Natural killer cell treated with Interleukin-12 subunit alpha and Interleukin-12 subunit beta and Interleukin-15 and Interleukin-18, amount 100 ng/mL, for 72 hours (primary cell): ENCODE measurements at places on chromosomes 2 and 18. TPM values are rescaled to one million over a fixed set of nuclear protein-coding genes. Genes with fewer than 3 reads are reported as not detected.

- H3K4me3 ChIP-seq: no peak overlapping the region
- H3K36me3 ChIP-seq: peaks cover 7% of the 10 kb centered on the region
- no peak for DNase-seq
- peaks cover 15% of the 10 kb centered on the region for H3K4me1 ChIP-seq
Observed at GRCh38 chr2:200314976-200315567, 8.6 kb downstream of the SPATS2L start.

Gene RIT2
- not detected for total RNA-seq

Gene EIPR1
- 46.9 TPM for total RNA-seq

DNA sequence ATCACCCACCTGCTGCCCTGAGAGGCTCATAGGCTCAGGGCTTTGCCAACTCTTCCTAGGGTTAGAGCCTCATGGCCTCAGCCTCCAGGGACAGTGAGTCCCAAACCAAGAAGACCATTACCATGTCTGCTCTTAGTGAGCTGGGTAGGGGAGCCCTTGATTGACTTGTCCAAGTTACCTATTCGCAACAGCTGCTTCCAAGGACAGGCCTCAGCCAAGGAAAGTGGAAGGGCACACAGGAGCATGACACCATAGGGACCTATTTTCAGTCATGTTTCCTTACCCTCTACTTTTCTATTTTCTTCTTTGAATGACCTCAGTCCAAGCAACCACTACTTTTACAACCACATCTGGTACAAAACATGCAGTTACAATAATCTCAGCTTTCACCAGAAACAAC lies 81.6 kb downstream of the LBH start:
- no peaks in the 10 kb centered on the region for H3K27me3 ChIP-seq
- peak overlapping the region; percentile 80 for H3K27ac ChIP-seq
- peaks cover 37% of the 10 kb centered on the region for H3K4me1 ChIP-seq
- no peak overlapping the region for H3K4me3 ChIP-seq
- no peak for DNase-seq

Gene FAM110C
- total RNA-seq: 1.6 TPM

DNA sequence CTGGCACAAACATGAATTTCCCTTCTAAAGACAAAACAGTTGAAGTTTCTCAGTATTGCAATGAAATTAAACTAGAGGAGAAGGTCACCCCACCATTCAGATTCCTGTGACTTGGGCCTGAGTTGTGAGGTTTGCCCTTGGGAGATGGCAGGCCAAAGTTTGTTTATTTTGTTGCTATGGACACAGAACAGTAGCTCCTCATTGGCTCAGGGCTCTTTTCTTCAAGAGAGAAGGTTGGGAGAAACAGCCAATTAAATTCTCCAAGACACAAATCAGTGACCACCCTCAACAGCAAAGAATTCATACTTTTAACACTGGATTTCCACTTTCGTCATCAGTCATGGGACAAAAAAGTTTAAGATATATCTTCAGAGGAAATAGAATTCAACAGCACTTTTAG lies at the start of gene FLACC1:
FLACC1 (minus strand) TSS at position 125 of the 400 bp plus-strand sequence. CDS start 5,941 bp downstream, outside the sequence.
- H3K4me3 ChIP-seq: no peak within 1 kb of the TSS
- H3K36me3 ChIP-seq: peaks cover 8% of the 10 kb centered on the region
- no peak for DNase-seq
- peaks cover 3% of the 10 kb centered on the region for H3K4me1 ChIP-seq

Gene KCNS3
- not detected for total RNA-seq

DNA sequence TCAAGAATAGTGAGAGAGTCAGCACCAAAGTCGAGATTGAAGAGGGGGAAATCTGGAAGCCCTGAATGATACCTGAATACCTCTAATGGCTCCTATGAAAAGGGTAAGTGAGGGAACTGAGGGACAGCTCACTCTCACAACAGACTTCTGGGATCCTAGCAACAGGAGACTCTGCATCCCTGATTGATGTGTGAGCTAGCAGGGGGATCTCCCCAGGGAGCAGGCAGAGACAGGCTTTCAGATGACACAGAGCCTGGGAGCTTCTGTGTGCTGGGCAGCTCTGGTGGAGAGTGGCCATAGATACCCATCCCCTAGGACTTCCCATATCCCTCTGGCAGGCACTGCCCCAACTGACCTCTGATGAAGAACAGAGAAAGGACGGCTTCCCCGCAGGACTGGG lies 206.2 kb downstream of the EXOC6B start:
- no peak overlapping the region for H3K27ac ChIP-seq
- no peak overlapping the region for H3K4me3 ChIP-seq
- H3K36me3 ChIP-seq: peaks cover 4% of the 10 kb centered on the region
- no peak for DNase-seq
- H3K27me3 ChIP-seq: no peaks in the 10 kb centered on the region

GRCh38 chr2:224579411-224579810 lies 5.8 kb downstream of the CUL3 start:
- H3K4me3 ChIP-seq: peak overlapping the region; percentile 30
- H3K27ac ChIP-seq: no peak overlapping the region
- DNase-seq: no peak
- peaks cover 43% of the 10 kb centered on the region for H3K4me1 ChIP-seq
- H3K27me3 ChIP-seq: no peaks in the 10 kb centered on the region
- H3K36me3 ChIP-seq: peaks cover 6% of the 10 kb centered on the region

GRCh38 chr2:121375621-121376159 lies 90.7 kb upstream of the TFCP2L1 start:
- no peak overlapping the region for H3K27ac ChIP-seq
- no peak for DNase-seq
- no peak overlapping the region for H3K4me3 ChIP-seq
- no peaks in the 10 kb centered on the region for H3K27me3 ChIP-seq
- H3K36me3 ChIP-seq: peaks cover 10% of the 10 kb centered on the region

DNA sequence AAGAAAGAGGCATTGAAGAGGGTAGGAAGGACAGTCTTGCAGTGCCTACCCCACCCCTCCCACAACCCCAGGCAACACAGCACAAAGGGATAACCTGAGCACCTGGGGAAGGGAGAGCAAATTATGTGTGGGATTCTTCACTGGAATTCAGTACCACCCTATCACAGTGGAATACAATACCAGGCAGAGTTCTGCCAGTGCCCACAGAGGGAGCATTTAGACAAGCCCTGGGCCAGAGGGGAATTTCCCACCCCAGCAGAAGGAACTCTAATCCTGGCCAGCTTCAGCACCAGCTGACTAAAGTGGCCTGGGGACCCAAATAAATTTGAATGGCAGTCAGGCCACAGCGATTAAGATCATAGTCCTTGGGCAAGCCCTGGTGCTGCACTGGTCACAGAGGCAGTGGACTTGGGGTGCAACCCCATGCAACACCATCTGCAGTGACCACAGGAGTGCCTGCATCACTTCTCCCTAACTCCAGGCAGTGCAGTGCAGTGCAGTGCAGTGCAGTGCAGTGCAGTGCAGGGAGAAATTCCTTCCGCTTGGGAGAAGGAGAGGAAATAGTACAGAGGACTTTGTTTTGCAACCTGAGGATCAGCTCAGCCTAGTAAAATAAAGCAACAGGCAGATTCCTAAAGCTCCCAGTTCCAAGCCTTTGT lies 147.8 kb upstream of the SRD5A2 start:
- no peaks in the 10 kb centered on the region for H3K36me3 ChIP-seq
- peaks cover 27% of the 10 kb centered on the region for H3K27me3 ChIP-seq
- H3K4me3 ChIP-seq: no peak overlapping the region
- H3K27ac ChIP-seq: no peak overlapping the region
- DNase-seq: no peak

Gene G6PC2
- total RNA-seq: not detected

GRCh38 chr2:223217373-223217772 lies 165.4 kb downstream of the KCNE4 start:
- no peak overlapping the region for H3K4me3 ChIP-seq
- H3K36me3 ChIP-seq: no peaks in the 10 kb centered on the region
- DNase-seq: no peak
- H3K27ac ChIP-seq: no peak overlapping the region
- H3K4me1 ChIP-seq: no peaks in the 10 kb centered on the region
- H3K27me3 ChIP-seq: no peaks in the 10 kb centered on the region

- H3K36me3 ChIP-seq: no peaks in the 10 kb centered on the region
- H3K27ac ChIP-seq: no peak overlapping the region
- no peak for DNase-seq
- no peak overlapping the region for H3K4me3 ChIP-seq
- no peaks in the 10 kb centered on the region for H3K4me1 ChIP-seq
Observed at GRCh38 chr2:187482796-187483195, 34.7 kb upstream of the CALCRL start.

Gene ERICH2
- total RNA-seq: not detected

DNA sequence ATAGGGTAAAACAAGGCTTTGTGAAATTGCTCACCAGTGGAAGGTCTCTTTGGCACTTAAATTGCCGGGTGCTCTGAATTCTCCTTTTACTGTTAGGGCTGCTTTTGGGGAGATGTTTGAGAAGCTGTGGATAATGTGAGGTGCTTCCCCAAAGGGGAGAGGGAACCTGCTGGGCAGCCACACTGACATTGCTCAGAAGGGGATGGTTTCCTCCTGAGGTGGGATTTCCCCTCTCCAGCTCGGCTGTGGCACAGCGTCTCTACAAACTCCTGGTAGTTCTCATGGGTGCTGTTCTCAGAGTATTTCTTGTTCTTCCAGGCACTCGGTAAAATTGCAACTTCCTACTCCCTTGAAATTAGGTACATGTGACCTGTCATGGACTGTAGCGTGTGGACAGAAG lies 124.2 kb downstream of the LPIN1 start:
- no peak overlapping the region for H3K27ac ChIP-seq
- H3K4me1 ChIP-seq: peaks cover 8% of the 10 kb centered on the region
- no peak overlapping the region for H3K4me3 ChIP-seq
- DNase-seq: no peak

GRCh38 chr2:237732790-237733381 lies 65.7 kb upstream of the RBM44 start:
- H3K27ac ChIP-seq: peak overlapping the region; percentile 65
- H3K36me3 ChIP-seq: peaks cover 3% of the 10 kb centered on the region
- DNase-seq: no peak
- peak overlapping the region; percentile 95 for H3K4me3 ChIP-seq

DNA sequence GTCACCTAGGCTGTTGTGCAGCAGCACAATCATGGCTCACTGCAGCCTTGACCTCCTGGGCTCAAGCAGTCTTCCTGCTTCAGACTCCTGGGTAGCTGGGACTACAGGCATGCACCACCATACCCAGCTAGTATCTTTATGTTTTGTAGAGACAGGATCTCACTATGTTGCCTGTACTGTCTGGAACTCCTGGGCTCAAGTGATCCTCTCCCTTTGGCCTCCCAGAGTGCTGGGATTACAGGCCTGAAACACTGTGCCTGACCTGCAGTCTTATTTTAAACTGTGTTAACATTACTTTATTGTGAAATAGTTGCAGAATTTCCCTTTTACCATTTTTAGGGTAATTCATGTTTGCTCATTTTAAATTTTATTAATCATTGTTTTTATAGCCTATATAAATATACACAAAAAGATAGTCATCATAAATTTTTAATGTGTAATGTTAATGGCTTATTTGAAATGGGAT lies 24.6 kb downstream of the EML4 start:
- H3K4me3 ChIP-seq: no peak overlapping the region
- H3K27me3 ChIP-seq: no peaks in the 10 kb centered on the region
- peaks cover 50% of the 10 kb centered on the region for H3K4me1 ChIP-seq
- no peaks in the 10 kb centered on the region for H3K36me3 ChIP-seq
- no peak for DNase-seq

- no peak overlapping the region for H3K4me3 ChIP-seq
- H3K27me3 ChIP-seq: no peaks in the 10 kb centered on the region
- H3K27ac ChIP-seq: no peak overlapping the region
- peaks cover 16% of the 10 kb centered on the region for H3K4me1 ChIP-seq
- DNase-seq: no peak
Observed at GRCh38 chr18:45654677-45655076, 39.4 kb downstream of the SLC14A2 start.

- H3K27ac ChIP-seq: no peak overlapping the region
- H3K27me3 ChIP-seq: peaks cover 6% of the 10 kb centered on the region
- H3K4me1 ChIP-seq: peaks cover 5% of the 10 kb centered on the region
- no peak for DNase-seq
- H3K36me3 ChIP-seq: peaks cover 7% of the 10 kb centered on the region
Observed at GRCh38 chr2:7860693-7861092, 821.2 kb upstream of the ID2 start.

Gene RAB6C
- total RNA-seq: not detected

Gene PRSS56
- not detected for total RNA-seq

GRCh38 chr2:152445375-152445774 lies 110.4 kb downstream of the FMNL2 start:
- DNase-seq: no peak
- no peaks in the 10 kb centered on the region for H3K36me3 ChIP-seq
- no peak overlapping the region for H3K4me3 ChIP-seq
- no peaks in the 10 kb centered on the region for H3K4me1 ChIP-seq

Gene THSD7B
- total RNA-seq: not detected

- H3K27ac ChIP-seq: peak overlapping the region; percentile 73
- no peak for DNase-seq
- H3K36me3 ChIP-seq: no peaks in the 10 kb centered on the region
- peak overlapping the region; percentile 62 for H3K4me3 ChIP-seq
Observed at GRCh38 chr2:30293303-30293921, 62.1 kb downstream of the LBH start.

DNA sequence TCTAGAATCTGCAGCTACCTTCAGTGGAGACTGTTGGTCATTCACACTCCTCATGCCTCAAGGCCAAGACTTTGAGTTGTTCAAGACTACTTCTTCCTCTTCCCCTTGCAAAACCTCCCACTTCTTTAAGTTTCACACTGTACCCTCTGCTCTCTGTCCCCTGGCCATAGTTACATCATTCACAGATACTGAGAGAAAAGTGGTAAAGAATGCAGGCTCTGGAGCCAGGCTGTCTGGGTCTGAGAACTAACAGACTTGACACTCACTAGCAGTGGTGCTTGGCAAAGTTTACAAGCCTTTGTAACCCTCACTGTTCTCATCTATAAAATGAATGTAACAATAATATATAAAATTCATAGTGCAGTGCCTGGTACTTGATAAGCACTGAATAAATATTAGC lies 61.8 kb downstream of the CDH20 start:
- DNase-seq: no peak
- no peaks in the 10 kb centered on the region for H3K27me3 ChIP-seq
- H3K4me3 ChIP-seq: no peak overlapping the region
- H3K36me3 ChIP-seq: no peaks in the 10 kb centered on the region
- no peak overlapping the region for H3K27ac ChIP-seq

Gene BUB1
- 103 TPM for total RNA-seq

DNA sequence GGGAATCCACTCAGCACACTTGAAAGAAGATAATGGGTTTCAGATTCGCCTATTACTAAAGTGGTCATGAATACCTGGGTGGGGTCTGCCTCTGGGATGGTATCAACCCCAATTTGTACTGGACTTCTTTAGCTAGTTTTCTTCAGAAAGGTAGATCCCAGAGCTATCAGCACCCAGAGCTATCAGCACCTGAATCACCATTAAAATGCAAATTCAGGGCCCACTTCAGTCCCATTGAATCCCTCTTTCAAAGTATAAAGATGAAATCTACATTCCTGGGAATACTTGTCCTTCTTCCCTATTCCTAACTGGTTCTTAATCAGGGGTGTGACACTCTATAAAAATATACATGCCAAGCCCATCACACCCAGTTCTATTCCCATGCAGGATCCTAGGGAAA lies 914.3 kb downstream of the DCC start:
- no peaks in the 10 kb centered on the region for H3K27me3 ChIP-seq
- DNase-seq: no peak
- H3K27ac ChIP-seq: no peak overlapping the region
- H3K4me1 ChIP-seq: no peaks in the 10 kb centered on the region

Gene CHRNG
- not detected for total RNA-seq
